ENCODE measurements at places on chromosomes 6 and 20. TPM values are rescaled to one million over a fixed set of nuclear protein-coding genes. Genes with fewer than 3 reads are reported as not detected.

The LINC00237 gene
- not detected for total RNA-seq

The BPIFB2 gene
- not detected for total RNA-seq

The SYS1 gene
- 46.5 TPM for total RNA-seq

DNA sequence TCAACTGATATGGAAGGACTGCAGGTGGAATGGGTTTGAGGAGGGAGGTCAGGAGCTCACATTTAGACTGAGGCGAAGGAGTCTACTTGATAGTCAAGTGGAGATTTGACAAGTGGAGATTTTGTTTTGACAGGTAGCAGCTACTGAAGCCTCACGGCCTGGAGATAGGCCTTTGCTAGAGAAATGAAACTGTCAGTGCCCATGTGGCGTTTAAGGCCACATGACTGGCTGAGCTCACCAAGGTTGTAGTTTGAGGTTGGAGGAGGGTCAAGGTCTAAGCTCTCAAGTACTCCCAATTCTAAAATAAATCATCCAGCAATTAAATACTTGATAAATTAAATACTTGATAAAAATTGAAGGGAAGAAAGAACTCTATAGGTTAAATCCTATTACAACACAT lies 80.1 kb upstream of the C6orf118 start:
- no peak for DNase-seq
- no peak overlapping the region for H3K4me3 ChIP-seq
- no peak overlapping the region for H3K27ac ChIP-seq
- H3K36me3 ChIP-seq: no peaks in the 10 kb centered on the region
- no peaks in the 10 kb centered on the region for H3K27me3 ChIP-seq
- H3K4me1 ChIP-seq: no peaks in the 10 kb centered on the region

GRCh38 chr6:87789198-87789899 lies 87.3 kb upstream of the AKIRIN2 start:
- DNase-seq: no peak
- H3K27me3 ChIP-seq: no peaks in the 10 kb centered on the region
- H3K4me1 ChIP-seq: no peaks in the 10 kb centered on the region
- no peaks in the 10 kb centered on the region for H3K36me3 ChIP-seq

DNA sequence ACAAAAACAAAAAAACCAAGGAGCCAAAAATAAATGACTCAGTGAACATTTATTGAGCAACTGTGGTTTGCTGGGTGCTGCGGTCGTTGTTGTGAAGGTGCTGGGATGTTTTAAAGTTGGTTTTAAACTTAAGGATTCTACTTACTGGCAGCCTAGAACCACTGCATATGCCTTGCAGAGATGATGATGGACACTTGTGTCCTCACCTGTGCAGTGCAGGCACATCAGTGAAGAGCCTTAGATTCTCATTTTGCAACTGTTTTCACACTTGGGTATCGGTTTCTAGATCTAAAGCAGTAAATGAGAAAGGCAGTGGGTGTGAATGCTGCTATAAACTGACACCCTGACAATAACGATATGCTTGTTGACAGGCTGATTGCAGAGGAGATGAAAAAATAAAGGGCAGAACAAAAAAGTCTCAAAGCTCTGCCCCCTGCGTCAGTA lies 68.8 kb downstream of the UTRN start:
- H3K36me3 ChIP-seq: no peaks in the 10 kb centered on the region
- H3K27me3 ChIP-seq: no peaks in the 10 kb centered on the region
- no peak overlapping the region for H3K27ac ChIP-seq
- no peaks in the 10 kb centered on the region for H3K4me1 ChIP-seq
- no peak overlapping the region for H3K4me3 ChIP-seq
- no peak for DNase-seq

GRCh38 chr20:1282966-1283365 lies 16.9 kb downstream of the SNPH start:
- H3K4me1 ChIP-seq: no peaks in the 10 kb centered on the region
- H3K27me3 ChIP-seq: no peaks in the 10 kb centered on the region
- no peak overlapping the region for H3K27ac ChIP-seq

- H3K4me1 ChIP-seq: no peaks in the 10 kb centered on the region
- H3K27me3 ChIP-seq: peaks cover 6% of the 10 kb centered on the region
- DNase-seq: no peak
- H3K4me3 ChIP-seq: no peak overlapping the region
- no peak overlapping the region for H3K27ac ChIP-seq
Measured at GRCh38 chr6:24547243-24547642, 52.5 kb downstream of the ALDH5A1 start.

DNA sequence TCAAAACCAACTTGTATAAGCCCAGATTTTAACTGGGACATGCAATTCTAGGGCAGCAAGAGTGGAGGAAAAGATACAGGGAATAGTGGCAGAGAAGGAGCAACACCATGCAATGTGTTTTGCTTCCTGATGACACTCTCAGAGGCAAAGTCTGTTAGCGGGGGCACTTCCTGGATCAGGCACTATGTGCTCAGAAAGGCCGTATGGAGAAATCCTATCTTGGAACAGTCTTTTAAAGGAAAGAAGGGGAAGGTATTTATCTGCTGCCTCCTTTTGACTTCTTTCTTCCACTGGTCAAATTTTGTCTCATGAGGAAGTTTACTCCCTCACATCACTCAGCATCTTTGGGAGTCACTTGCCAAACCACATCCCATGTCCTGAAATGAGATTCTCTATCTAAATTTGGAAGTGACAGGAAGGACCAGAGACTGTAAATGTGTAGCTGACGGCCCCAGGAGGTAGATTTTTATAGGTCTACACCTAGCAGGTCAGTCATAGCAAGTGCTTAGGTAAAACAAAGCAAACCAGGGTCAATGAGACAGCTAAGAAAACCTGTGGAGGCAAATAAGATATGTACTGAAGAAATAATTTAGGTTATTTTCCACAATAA lies 91.7 kb upstream of the ELOVL5 start:
- no peaks in the 10 kb centered on the region for H3K27me3 ChIP-seq
- H3K36me3 ChIP-seq: no peaks in the 10 kb centered on the region
- H3K4me1 ChIP-seq: peaks cover 20% of the 10 kb centered on the region
- H3K4me3 ChIP-seq: no peak overlapping the region
- no peak for DNase-seq
- peak overlapping the region; percentile 34 for H3K27ac ChIP-seq

GRCh38 chr6:37303891-37304503 lies 46.1 kb upstream of the TMEM217 start:
- H3K4me3 ChIP-seq: no peak overlapping the region
- no peak for DNase-seq
- H3K27me3 ChIP-seq: no peaks in the 10 kb centered on the region
- H3K36me3 ChIP-seq: peaks cover 32% of the 10 kb centered on the region

- no peak overlapping the region for H3K27ac ChIP-seq
- no peaks in the 10 kb centered on the region for H3K36me3 ChIP-seq
- no peaks in the 10 kb centered on the region for H3K4me1 ChIP-seq
- H3K27me3 ChIP-seq: no peaks in the 10 kb centered on the region
Measured at GRCh38 chr20:60787276-60787675, 464.8 kb upstream of the CDH4 start.

DNA sequence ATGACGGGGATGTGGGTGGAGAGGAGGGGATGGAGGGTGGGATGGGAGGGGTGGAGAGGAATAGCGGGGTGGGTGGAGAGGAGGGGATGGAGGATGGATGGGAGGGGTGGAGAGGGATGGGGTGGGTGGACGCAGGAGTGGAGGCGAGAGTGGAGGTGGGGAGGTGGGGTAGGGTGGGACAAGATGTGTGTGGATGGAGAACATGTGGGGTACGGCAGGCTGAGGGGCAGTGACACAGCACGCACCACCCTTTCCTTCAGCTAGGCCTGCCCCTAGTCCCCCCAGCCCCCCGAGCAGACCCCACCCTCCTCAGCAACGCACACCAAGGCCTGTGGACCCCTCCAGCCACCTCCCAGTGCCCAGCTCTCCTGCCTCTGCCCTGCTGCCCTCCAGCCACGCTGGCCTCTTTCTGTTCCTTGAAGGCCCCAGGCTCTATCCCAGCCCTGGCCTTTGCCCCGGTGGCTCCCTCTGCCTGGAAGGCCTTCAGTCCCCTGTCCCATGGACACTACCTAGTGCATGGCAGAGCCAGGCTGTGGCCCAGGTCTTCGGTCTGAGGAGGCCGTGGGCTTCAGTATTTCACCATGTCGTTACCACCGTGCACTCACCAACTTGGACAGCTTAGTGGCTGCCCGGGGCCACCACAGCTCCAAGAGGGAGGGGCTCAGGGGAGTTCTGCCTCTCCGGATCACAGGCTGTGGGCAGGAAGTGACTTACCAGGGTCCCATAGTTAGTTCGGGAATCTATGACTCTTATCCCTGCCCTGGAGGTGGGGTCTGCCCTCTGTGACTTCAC lies 78.4 kb upstream of the PMEPA1 start:
- H3K36me3 ChIP-seq: no peaks in the 10 kb centered on the region
- H3K4me1 ChIP-seq: no peaks in the 10 kb centered on the region
- no peaks in the 10 kb centered on the region for H3K27me3 ChIP-seq
- no peak for DNase-seq
- no peak overlapping the region for H3K27ac ChIP-seq

GRCh38 chr20:20210327-20210726 lies 157.6 kb upstream of the INSM1 start:
- H3K4me3 ChIP-seq: no peak overlapping the region
- no peak for DNase-seq
- peaks cover 12% of the 10 kb centered on the region for H3K27me3 ChIP-seq
- no peaks in the 10 kb centered on the region for H3K4me1 ChIP-seq
- H3K27ac ChIP-seq: no peak overlapping the region

GRCh38 chr20:50348096-50348495 lies 157.5 kb downstream of the CEBPB start:
- H3K27me3 ChIP-seq: no peaks in the 10 kb centered on the region
- no peaks in the 10 kb centered on the region for H3K36me3 ChIP-seq
- H3K4me3 ChIP-seq: no peak overlapping the region
- H3K27ac ChIP-seq: peak overlapping the region; percentile 54
- peaks cover 17% of the 10 kb centered on the region for H3K4me1 ChIP-seq

DNA sequence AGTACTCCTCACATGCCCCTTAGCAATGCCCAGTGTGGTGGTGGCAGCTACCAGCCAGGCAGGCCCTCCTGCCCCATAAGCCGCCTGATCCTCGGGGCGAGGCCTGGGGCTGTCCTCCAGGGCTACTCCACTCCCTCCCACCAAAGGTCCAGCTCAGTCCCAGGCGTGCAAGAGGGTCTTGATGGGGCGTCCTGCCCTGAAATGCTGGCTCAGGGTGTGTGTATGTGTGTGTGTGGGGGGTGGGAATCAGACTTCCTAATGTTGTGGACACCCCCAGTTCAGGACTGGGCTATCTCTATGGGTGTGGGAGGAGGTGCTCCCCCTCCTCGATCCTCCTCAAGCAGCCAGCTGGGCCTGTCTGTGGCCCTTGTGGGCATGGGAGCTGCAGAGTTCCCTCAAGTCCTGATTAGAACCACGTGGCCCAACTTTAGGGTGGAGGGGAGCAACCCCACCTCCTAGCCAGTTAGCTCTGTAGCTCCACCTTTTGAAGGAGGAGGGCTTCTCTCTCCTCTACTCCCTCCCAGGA lies 7.5 kb downstream of the HSPA12B start:
- H3K27me3 ChIP-seq: no peaks in the 10 kb centered on the region
- H3K4me3 ChIP-seq: no peak overlapping the region
- no peaks in the 10 kb centered on the region for H3K36me3 ChIP-seq
- peak overlapping the region; percentile 59 for H3K27ac ChIP-seq

DNA sequence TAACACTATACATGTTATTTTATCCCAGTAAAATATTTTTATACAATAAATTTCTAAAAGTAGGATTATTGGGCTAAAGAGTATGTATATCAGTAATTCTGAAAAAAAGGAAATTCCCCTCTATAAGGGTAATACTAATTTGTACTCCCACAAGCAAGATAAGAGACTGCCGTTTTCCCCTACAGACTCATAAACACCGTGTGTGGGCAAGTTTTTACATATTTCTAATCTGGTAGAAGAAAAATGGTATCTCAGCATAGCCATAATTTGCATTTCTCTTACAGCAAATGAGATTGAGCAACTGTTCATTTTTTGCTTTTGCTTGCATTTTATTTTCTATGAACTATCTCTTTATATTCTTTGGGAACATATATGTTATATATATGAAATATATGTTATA lies 26.0 kb upstream of the MYMX start:
- DNase-seq: no peak
- no peaks in the 10 kb centered on the region for H3K36me3 ChIP-seq
- H3K4me1 ChIP-seq: no peaks in the 10 kb centered on the region
- H3K27me3 ChIP-seq: no peaks in the 10 kb centered on the region
